ENCODE measurements at places on chromosomes 4 and X.

- no peak for DNase-seq
Observed at GRCh38 chr4:99979872-99980271, 29.8 kb upstream of the H2AZ1 start.

GRCh38 chr4:148288448-148288847 lies 153.8 kb downstream of the NR3C2 start:
- DNase-seq = no peak

- DNase-seq = no peak
Observed at GRCh38 chr4:71732706-71733105, 51.2 kb downstream of the GC start.

- no peak for DNase-seq
Observed at GRCh38 chr4:1326751-1327525, 20.1 kb upstream of the UVSSA start.

DNA sequence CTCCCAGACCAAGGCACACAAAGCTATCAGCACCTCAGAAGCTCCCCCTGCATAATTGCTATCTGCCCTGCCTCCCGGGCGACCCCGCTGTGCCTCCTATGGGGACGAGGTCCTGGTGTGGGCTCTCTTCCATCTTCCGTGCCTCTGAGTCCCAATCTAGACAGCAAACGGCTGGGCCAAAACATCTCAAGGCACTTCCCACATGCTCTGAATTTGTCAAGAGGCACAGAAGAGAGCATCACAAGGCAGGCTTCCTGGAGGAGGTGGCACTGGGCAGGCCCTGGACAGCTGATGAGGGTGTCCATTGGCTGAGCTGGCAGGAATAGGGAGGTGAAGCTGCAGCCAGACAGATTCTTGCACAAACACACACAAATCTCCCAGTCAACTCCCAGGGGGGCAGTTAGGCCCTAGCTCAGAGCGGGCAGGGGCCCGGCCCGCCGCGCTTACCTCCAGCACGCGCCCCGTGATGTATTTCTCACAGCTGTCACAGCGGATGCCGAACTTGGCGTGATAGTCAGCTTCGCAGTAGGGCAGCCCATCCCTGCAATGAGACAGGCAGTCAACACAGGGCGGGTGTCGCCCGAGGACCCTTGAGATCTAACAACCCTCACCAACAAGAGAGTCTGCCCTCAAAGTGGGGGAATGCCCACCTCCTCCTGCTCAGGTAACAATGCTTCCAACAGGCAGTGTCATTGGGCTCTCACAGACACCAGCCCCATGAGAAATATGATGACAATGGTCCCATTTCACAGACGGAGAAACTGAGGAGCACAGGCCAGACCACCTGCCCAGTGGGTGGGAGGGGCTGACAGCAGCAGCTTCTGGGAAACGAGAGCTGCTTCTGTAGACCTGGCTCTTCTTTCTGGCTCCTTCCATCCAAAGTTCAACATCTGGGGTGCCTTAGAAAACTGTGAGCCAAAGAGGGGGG lies 81.2 kb downstream of the ABLIM2 start:
- no peak for DNase-seq

GRCh38 chrX:50202539-50202938 lies 1.7 kb upstream of the AKAP4 start:
- no peak for DNase-seq

- DNase-seq = no peak
Observed at GRCh38 chr4:110586131-110586850, 36.6 kb downstream of the PITX2 start.

DNA sequence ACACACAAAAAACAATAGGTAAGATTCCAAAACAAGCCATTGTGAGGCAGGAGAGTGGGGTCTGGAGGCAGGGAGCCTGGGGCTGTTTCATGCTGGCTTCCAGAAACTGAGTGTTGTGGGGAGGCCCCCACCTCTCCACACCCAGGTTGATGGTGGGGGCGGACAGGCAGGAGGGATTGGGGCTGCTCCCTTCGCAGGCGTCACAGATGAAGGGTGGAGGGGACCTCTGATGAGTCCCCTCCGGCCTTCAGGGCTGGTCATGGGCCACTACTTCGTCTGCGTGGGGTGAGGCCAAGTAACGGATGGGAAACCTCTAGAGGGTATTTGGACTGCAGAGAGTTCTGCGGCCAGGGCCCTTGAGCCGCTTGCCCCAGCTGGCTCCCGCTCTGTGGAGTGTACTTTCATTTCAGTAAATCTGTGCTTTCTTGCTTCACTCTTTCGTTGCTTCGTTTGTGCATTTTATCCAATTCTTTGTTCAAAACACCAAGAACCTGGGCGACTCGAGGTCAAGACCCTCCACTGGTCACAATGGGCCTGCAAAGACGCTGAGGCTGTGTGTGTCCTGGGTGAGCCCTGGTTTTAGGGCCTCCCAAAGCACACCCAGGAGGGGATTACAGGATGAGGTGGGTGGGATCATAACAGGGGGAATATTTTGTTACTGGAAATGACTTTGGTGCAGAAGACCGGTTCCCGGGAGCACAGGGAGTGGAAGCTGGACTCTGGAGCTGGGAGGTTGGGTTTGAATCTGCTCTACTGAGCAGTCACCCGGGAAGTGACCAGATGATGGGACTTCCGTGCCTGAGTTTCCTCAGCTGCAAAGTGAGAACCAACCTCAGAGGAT lies 83.7 kb upstream of the ADRA2C start:
- no peak for DNase-seq

DNA sequence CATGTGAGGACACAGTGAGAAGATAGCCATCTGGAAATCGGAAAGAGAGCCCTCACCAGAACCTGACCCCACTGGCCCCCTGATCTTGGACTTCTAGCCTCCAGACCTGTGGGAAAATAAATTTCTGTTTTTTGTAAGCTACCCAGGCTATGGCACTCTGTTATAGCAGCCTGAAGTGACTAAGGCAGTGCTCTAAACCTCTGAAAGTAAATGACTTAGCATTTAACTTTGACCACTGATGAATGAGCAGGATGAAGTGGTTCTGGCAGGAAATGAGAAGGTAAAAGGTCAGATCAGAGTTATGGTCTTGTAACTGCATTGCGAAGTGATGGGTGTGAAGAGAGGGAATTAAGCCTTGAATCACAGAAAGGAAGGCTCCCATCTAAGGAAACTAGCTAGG lies 17.0 kb downstream of the GPAT3 start:
- no peak for DNase-seq

DNA sequence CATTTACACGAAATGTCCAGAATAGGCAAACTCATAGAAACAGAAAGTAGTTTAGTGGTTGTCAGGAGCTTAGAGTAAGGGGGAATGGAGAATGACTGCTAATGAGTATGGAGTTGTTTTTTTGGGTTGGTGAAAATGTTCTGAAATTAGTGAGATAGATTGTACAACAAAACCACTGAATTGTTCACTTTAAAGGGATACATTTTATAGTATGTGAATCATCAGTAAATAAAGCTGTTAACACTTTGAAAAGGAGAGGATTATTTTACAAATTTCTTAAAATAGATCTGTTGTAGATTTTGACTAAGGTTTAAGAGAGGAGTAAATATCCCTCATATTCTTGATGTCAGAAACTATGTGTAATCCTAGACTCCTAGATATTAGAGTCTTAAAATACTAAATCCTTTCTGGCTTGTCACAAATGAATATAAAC lies 82.7 kb downstream of the RAPGEF2 start:
- DNase-seq = no peak

DNA sequence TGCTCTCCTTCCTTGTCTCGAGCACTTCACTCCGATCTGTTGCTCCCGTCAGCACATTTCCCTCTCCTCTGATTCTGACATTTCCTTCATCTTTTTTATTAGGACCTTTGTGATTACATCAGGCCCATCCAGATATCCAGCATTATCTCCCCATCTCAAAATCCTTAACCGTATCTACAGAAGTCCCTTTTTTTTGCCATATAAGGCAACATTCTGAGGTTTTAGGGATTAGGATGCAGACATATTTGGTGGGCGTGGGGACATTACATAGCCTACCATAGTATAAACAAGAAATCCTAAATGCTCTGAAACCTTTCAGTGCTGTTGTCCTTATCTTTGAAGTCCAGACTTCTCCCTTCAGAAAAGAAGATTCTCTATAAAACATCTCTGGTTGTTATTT lies 505.0 kb upstream of the PITX2 start:
- no peak for DNase-seq

DNA sequence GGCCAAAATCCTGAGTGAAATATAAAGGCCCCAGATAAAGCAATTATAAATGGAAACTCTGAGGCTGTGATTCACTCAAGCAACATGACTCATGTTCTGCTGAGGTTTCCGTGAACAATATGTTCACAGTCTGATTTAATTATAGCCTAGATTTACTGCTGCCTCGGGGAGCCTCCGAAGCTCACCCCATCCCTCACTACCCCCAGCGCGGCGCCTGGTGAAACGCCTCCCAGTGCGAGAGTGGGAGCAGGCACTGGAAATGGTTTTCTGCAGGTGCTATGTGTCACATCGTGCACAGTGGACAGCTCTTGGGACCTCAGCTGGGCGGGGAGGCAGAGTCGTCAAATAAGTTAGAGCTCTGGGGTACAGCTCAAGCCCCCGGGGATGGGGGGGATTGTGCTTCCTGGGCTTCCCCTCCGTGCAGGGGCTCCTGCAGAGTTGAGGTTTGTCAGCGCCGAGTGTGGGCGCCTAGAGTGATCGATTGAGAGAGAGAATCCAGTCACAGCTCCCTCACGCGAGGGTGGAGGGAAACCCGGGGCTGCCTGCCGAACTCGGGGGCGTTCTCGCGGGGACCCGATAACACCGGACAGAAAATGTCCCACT lies 110.6 kb downstream of the PHKA2 start:
- DNase-seq = no peak

Measured in stimulated activated CD4-positive, alpha-beta T cell treated with anti-CD3 and anti-CD28 coated beads, TNF-alpha, amount 100 ng/mL, for 24 hours (primary cell).